Erythroblast (primary cell): ENCODE measurements at places on chromosomes 6 and 20.
A peak's percentile ranks its signal among the peaks of the same experiment; 100 is the strongest.

GRCh38 chr20:43583982-43584432 lies 6.7 kb upstream of the IFT52 start:
- DNase-seq: peak; percentile 97

DNA sequence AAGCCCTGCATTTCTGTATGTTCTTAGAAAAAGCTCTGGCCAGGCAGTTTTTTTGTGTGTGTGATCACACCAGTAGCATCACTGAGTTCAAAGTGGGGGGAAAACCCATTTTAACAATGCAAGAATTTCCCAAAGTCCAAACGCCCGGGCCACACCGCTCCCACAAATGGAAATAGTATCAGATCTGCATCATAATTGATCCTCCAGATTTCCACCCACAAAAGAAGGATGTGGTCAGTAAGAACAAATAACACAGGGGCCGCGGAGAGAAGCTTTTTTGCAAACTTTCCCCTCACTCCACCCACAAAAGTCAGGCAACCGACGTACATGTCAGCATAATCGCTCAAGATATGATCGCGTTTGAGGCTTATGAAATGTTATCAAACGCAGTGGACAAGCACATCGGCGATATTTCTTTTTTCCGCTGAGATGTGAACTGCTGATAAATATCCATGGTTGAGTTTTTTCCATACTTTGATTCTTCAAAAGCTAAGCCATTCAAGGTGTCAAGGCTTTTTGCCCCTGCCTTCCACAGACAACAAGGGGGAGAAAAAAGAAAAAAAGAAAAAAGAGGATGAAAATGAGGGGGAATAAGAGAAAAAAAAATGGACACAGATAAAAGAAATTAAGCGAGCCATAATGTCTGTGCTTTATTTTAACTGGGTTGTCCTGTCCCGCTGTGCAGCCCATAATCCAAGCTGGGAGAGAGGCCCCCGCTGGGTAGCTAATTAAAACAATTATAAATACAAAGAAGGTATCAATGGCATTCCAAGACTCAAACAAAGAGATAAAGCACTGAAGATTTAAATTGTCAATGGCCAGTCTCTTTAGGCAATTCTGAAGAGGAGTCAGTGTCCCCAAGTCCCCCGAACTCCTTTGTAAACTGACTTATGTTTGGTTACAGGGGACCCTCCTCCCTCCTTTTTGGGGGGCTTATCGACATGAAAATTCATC lies 143.5 kb downstream of the ZFP64 start:
- DNase-seq: no peak

- DNase-seq: no peak
Measured at GRCh38 chr20:46264391-46265266, 43.7 kb downstream of the CDH22 start.

DNA sequence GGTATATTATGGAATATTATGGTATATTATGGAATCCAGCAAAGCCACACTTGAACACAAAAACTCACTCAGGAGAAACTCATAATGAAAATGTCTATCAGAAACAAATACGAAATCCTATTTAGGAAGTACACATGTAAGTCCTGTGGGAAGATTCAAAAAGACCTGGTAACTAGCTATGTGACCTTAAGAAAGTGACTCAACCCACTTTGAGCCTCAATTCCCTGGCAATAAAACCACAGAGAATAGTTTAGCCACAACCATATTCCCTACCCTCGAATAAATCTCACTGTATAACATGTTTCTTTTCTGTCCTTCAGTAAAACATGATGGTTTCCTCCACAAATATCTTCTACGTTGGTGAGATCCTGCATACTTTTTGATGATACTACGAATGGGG lies 56.4 kb downstream of the ZMYND8 start:
- no peak for DNase-seq

GRCh38 chr6:38095054-38095453 lies 275.5 kb downstream of the ZFAND3 start:
- DNase-seq: no peak

DNA sequence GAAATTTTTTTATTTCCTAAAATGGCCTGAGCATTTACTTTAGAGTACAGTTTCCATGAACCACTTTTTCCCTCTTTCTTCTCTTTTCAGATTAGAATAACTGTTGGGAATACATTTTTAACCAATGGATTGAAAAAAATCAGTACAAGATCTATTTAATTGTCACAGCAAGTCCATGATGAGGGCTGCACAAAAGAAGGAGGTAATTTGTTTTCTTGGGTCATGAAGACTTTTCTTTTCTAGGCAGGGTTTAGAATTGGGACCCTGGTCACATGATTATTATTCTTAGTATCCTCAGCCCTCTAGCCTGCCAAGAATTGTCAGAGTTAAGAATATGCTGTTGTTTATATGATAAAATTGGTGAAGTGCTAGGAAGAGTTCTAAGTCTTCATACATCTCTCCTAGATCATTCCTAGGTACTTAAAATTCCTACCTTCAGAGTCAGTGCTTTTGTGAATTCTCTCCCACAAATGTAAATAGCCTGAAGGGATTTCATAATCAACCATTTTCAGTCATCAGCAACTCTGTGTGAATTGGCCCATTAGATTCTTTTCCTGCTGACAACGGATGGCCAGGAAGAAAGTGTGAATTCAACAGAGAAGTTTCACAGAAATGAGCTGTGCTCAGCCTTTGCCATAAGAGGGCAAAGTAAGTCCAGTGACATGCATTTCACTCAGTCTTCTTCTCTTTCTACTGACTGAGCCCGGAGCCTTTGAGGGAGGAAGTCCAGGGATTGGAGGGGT lies 32.4 kb upstream of the TPBG start:
- DNase-seq: no peak
